ENCODE measurements at places on chromosomes 3 and 15. TPM values are rescaled to one million over a fixed set of nuclear protein-coding genes. Genes with fewer than 3 reads are reported as not detected.

The BFSP2 gene
- not detected for total RNA-seq

The ADAMTS7 gene
- 10.8 TPM for total RNA-seq

The MKRN3 gene
- not detected for total RNA-seq

The CCDC33 gene
- not detected for total RNA-seq

The GP9 gene
- total RNA-seq = not detected

The CELF6 gene
- total RNA-seq = 0.26 TPM

The GASK1A gene
- not detected for total RNA-seq

The NEIL1 gene
- 9.5 TPM for total RNA-seq

The UNC13C gene
- total RNA-seq = not detected

DNA sequence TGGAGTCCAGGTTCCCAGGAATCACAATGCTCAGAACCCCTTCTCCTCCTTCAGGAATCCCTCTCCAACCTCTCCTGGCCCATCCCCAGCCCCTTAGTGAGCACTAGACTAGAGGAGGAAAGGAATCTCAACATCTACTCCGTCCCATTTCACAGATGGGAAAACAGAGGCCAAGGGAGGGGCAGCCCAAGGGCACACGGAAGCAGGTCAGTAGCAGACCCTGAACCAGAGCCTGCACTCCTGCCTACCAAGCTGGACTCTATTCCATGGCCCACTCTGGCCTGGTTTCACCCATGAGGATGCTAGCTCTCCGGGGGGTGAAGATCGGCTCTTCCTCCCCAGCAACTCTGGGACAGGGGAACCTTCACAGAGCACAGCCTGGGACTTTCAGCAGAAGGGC, 14.3 kb downstream of the SEMA7A start:
- peaks cover 26% of the 10 kb centered on the region for H3K4me1 ChIP-seq
- peaks cover 5% of the 10 kb centered on the region for H3K36me3 ChIP-seq
- no peaks in the 10 kb centered on the region for H3K27me3 ChIP-seq
- DNase-seq = no peak

GRCh38 chr3:158777161-158777873, 24.5 kb upstream of the MFSD1 start:
- H3K27ac ChIP-seq = no peak overlapping the region
- no peaks in the 10 kb centered on the region for H3K4me1 ChIP-seq
- no peaks in the 10 kb centered on the region for H3K36me3 ChIP-seq
- no peak overlapping the region for H3K4me3 ChIP-seq

- H3K4me1 ChIP-seq = no peaks in the 10 kb centered on the region
- DNase-seq = peak; percentile 8
- H3K27me3 ChIP-seq = no peaks in the 10 kb centered on the region
- H3K4me3 ChIP-seq = no peak overlapping the region
- H3K27ac ChIP-seq = no peak overlapping the region
These were observed 51.9 kb downstream of the HOMER2 start for GRCh38 chr15:82900511-82901060.

DNA sequence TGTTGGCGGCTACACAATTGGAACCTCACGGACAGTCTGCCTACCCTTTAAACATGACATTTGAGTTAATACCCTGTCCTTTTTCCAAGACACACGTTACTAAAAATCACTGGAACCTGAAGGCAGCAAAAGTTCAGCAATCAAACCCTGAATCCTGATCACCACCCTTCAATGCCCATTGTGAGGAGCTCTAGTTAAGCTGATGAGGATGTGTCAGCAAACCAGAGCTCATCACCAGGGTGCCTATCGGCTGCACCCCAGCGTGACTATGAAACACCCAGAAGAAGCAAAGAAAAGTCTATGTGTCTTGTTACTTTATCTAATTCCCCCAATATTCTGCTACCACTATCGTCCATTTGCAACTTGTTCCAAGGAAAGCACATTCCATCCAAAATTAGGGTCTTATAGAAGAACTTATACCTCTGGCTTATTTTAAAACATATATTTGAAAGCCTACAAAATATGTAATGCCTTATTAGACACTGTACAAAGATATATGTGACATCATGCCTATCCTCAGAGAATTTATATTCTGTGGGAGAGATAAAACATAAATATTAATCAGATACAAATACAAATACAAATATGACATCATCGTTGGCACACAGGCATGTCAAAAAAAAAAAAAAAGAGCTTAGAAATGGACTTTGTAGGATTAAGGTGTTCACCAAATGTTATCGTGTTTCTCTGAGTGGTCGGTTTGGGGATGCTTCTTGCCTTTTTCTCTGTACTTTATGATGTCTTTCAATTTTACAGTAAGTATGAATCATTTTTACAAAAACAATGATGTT, 219.7 kb upstream of the SETMAR start:
- no peaks in the 10 kb centered on the region for H3K27me3 ChIP-seq
- no peak overlapping the region for H3K4me3 ChIP-seq
- H3K27ac ChIP-seq = no peak overlapping the region
- no peak for DNase-seq
- H3K36me3 ChIP-seq = no peaks in the 10 kb centered on the region
- H3K4me1 ChIP-seq = no peaks in the 10 kb centered on the region

GRCh38 chr3:178288074-178288473, 248.2 kb upstream of the KCNMB2 start:
- H3K4me3 ChIP-seq = no peak overlapping the region
- H3K27ac ChIP-seq = no peak overlapping the region
- DNase-seq = no peak
- no peaks in the 10 kb centered on the region for H3K27me3 ChIP-seq

DNA sequence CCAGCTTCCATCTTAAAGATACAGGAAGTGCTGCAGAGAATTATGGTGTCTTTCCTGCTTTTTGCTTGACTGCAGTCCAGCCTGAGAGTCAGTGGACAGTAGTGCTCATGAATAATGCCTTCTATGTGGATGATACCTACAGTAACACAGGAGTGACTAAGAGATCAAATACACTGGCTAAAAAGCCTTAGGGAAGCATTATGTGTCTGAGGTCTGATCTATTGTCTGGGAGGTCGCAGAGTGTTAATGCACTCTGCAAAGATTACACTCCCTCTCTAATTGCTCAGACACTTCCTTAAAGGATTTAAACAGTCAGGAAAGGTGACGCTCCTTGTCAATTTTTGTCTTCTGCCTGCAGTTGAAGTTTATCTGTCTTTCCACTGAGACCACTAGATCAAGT, 183.6 kb downstream of the MCTP2 start:
- DNase-seq = no peak
- H3K27ac ChIP-seq = no peak overlapping the region
- no peaks in the 10 kb centered on the region for H3K27me3 ChIP-seq
- no peak overlapping the region for H3K4me3 ChIP-seq
- no peaks in the 10 kb centered on the region for H3K4me1 ChIP-seq

DNA sequence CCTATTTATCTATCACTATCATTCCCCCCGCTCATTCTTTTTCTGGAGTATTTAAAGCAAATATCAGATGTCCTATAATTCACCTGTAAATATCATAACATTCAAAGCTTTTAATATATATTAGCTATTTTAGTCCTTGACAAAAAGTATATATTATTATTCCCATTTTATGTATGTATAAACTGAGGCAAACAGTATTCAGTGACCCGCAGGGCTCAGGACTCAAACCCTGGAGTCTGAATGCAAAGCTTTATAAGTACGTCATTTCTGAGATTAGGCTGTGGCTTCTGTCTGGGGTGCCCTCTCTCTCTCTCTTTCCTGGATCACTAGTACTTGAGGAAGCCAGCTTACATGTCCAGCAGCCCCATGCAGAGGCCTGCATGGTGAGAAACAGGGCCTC, 20.4 kb upstream of the PDCD6IP start:
- H3K27me3 ChIP-seq = no peaks in the 10 kb centered on the region
- no peak overlapping the region for H3K27ac ChIP-seq
- H3K4me1 ChIP-seq = peaks cover 6% of the 10 kb centered on the region
- H3K4me3 ChIP-seq = no peak overlapping the region
- DNase-seq = no peak
- no peaks in the 10 kb centered on the region for H3K36me3 ChIP-seq

DNA sequence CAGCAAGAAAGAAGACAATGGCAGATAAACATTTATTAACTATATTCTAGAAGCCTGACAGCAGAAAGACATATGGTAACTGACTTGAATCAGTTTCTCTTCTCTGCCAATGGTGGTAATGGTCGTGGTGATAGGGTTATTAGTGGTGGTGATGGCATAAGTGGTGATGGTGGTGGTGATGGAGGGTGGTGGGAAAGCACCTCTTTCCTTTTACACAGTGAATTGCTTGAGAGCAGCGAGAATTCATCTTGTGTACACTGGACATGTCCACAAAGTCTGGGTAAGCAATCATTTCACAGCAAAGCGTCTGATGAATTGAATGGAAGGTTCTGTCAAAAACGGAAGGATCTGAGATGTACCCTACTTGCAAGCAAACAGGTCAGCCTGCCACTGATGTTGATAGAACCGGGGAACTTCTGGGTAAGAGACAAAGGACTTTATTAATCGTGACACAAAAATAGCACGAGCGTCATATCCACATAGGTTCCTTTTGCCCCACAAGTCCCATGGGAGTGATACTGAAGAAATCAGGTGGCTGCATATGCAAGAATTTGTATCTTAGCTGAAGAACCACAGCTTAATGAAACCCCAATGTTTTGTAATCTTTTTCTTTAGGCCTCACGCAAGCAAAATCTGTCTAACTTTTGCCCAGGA, 23.5 kb upstream of the TBC1D5 start:
- no peaks in the 10 kb centered on the region for H3K4me1 ChIP-seq
- no peaks in the 10 kb centered on the region for H3K36me3 ChIP-seq
- no peak for DNase-seq
- H3K27me3 ChIP-seq = no peaks in the 10 kb centered on the region
- H3K4me3 ChIP-seq = no peak overlapping the region
- no peak overlapping the region for H3K27ac ChIP-seq

DNA sequence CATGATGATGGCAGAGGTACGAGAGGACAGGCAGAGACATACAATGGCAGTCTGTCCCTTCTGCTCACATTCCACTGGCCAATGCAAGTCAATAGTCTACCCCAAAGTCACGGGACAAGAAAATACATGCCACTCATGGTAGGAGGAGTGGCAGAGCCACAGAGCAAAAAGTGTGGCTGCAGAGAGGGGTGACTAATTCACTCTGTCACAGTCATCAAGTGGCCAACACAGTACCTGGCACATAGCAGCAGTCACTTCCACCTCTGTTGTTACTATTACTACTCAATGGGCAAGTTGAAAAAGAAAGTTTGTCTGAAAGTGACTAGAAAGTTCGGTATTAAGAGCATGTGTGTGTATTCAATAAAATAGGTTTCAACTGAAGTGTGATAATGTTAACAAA, 91.4 kb downstream of the SMAD3 start:
- peaks cover 10% of the 10 kb centered on the region for H3K36me3 ChIP-seq
- no peak overlapping the region for H3K27ac ChIP-seq
- H3K27me3 ChIP-seq = no peaks in the 10 kb centered on the region
- H3K4me3 ChIP-seq = no peak overlapping the region

DNA sequence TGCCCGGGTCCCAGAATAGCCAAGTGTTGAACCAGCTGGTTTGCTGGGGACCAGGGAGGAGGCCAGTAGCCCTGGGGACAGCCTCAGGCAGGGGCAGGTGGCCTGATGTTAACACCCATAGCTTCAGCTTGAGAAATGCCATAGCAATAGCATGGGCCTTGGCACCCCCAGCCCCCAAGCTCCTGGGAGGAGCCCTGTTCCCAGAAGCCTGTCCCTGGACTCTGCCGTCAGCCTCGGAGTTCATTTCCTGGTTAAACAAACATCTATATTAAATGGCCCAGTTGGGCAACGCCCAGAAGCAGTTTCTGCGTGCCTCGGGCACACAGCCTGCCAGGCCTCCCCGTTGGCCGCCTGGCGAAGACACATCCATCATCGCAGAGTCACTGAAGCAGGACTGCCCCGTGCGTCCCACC, 58.2 kb downstream of the FGD5 start:
- H3K36me3 ChIP-seq = no peaks in the 10 kb centered on the region
- peaks cover 24% of the 10 kb centered on the region for H3K27me3 ChIP-seq
- DNase-seq = no peak
- no peaks in the 10 kb centered on the region for H3K4me1 ChIP-seq

GRCh38 chr3:9837701-9838582, 5.9 kb downstream of the RPUSD3 start:
- no peak for DNase-seq
- no peaks in the 10 kb centered on the region for H3K27me3 ChIP-seq

GRCh38 chr3:62035402-62036057, 337.8 kb downstream of the FEZF2 start:
- no peaks in the 10 kb centered on the region for H3K27me3 ChIP-seq
- DNase-seq = no peak
- peaks cover 7% of the 10 kb centered on the region for H3K36me3 ChIP-seq
- H3K27ac ChIP-seq = no peak overlapping the region
- H3K4me1 ChIP-seq = peaks cover 18% of the 10 kb centered on the region

GRCh38 chr15:92677999-92678398, 22.4 kb upstream of the FAM174B start:
- no peaks in the 10 kb centered on the region for H3K36me3 ChIP-seq
- no peak overlapping the region for H3K4me3 ChIP-seq
- no peak for DNase-seq
- H3K27ac ChIP-seq = no peak overlapping the region
- no peaks in the 10 kb centered on the region for H3K27me3 ChIP-seq

- no peaks in the 10 kb centered on the region for H3K4me1 ChIP-seq
- no peak for DNase-seq
- H3K4me3 ChIP-seq = no peak overlapping the region
- H3K27me3 ChIP-seq = no peaks in the 10 kb centered on the region
- H3K36me3 ChIP-seq = no peaks in the 10 kb centered on the region
- no peak overlapping the region for H3K27ac ChIP-seq
These were observed 76.3 kb upstream of the CCDC39 start for GRCh38 chr3:180755556-180755955.

DNA sequence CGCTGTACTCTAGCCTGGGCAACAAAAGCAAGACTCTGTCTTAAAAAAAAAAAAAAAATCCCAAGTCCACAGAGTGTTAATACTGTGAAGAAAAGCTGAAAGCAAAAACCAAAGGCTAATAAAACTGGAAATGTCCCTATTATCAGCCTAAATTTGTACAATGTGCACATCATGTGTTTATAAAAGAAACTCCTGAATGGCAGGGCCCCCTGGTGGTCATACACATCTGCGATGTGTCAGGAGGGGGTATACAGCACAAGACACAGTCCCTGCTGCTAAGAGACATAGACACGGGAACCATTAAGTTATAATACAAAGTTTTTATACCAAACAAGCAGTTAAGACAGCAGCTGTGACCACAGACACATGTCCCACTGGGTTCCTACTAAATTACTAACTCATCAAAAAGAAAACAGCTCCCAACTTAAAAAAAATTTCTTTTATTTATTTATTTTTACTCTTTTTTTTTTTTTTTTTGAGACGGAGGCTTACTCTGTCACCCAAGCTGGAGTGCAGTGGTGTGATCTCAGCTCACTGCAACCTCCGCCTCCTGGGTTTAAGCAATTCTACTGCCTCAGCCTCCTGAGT, 31.0 kb downstream of the IDH2 start:
- no peak overlapping the region for H3K4me3 ChIP-seq
- peak; percentile 85 for DNase-seq
- H3K27me3 ChIP-seq = no peaks in the 10 kb centered on the region
- H3K4me1 ChIP-seq = peaks cover 5% of the 10 kb centered on the region

GRCh38 chr15:89035150-89035549, 53.1 kb upstream of the ABHD2 start:
- H3K4me3 ChIP-seq = no peak overlapping the region
- DNase-seq = no peak
- no peaks in the 10 kb centered on the region for H3K36me3 ChIP-seq
- peaks cover 32% of the 10 kb centered on the region for H3K27me3 ChIP-seq
- H3K4me1 ChIP-seq = no peaks in the 10 kb centered on the region
- no peak overlapping the region for H3K27ac ChIP-seq

Data from MCF 10A (cell line).